ENCODE measurements at places on chromosomes 4 and X.

GRCh38 chrX:26387906-26388305, 171.9 kb downstream of the MAGEB5 start:
- DNase-seq: no peak

- DNase-seq: no peak
These were observed 150.8 kb downstream of the RBMX2 start for GRCh38 chrX:130552444-130553073.

- DNase-seq: no peak
These were observed 601.3 kb downstream of the IQCM start for GRCh38 chr4:149214301-149214700.

GRCh38 chr4:113040793-113041192, 8.7 kb upstream of the ANK2 start:
- DNase-seq: no peak

- DNase-seq: no peak
These were observed 133.1 kb downstream of the AKAP4 start for GRCh38 chrX:50067435-50068284.

- DNase-seq: no peak
These were observed 858.8 kb upstream of the FRG1 start for GRCh38 chr4:189081826-189082225.

DNA sequence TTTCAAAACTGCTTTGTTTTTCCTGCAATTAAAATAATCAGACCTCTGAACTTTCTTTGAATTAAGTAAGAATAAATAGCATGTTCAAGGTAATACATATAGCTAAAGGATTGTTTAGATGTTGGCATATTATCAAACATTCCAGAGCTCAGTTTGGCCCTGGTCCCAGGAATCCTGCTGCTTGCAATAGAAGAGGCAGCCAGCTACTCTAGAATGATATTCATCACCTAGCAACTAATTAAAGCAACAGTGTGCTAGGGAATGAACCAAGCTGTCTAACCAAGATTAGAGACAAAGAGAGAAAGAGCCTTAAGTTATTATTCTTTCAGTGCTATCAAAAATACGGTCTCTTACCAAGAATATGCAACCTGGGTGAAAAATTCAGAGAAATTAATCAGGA, 460.9 kb downstream of the GABRG1 start:
- DNase-seq: no peak

- DNase-seq: no peak
These were observed 32.7 kb upstream of the LIMCH1 start for GRCh38 chr4:41505161-41505661.

DNA sequence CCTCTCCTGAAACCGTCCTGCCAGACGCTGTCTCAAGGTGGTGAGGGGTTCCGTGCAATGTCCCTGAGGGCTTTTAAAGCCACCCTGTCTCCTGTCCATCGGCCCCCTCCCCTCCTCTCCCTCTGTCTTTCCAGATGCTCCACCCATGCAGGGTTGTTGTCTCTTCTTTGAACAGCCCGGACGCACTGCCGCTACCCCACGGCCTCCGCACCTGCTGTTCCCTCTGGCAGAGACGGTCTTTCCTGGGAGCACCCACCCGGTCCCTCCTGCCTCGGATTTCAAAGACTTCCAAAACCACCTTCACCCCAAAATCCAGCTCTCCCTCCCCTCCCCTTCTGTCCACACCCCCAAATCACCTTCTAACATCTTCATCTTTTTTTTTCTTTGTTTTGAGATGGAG, 4.1 kb upstream of the ASMT start:
- no peak for DNase-seq

DNA sequence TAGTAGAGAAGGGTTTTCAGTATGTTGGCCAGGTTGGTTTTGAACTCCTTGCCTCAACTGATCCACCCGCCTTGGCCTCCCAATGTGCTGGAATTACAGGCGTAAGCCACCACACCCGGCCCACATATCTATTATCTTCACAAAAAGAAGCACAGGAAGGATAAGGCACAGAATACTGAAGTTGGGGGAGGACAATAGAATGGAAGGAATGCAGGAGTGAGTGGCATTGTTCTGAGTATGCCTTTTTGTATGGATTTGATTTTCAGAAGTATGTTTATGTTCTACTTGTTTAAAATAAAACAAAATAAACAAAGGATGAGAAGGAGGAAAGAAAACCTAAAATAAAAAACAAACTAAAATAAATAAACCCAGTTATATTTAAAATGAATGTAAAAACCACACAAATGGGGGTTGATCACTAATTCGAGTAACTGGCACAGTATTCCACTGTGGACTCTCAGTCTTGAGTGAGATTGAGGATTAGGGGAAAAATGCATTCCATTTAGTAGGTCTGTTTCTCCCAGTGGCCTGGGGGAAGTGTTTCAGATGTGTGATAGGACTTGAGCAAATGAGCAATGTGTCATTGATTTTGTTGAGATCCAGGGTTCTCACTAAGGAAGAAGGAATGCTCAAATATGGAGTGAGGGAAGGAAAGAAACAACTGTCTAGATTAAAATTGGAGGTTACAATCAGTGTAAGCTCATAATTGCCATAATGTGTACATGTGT, 109.0 kb upstream of the C1QTNF7 start:
- no peak for DNase-seq

Measured in suppressor macrophage treated with lipopolysaccharide for 4 hours (primary cell).